Natural killer cell treated with Interleukin-12 subunit alpha and Interleukin-12 subunit beta and Interleukin-15 and Interleukin-18, amount 100 ng/mL, for 72 hours (primary cell): ENCODE measurements at places on chromosomes 12 and 14. TPM values are rescaled to one million over a fixed set of nuclear protein-coding genes. Genes with fewer than 3 reads are reported as not detected.
A peak's percentile ranks its signal among the peaks of the same experiment; 100 is the strongest.

DNA sequence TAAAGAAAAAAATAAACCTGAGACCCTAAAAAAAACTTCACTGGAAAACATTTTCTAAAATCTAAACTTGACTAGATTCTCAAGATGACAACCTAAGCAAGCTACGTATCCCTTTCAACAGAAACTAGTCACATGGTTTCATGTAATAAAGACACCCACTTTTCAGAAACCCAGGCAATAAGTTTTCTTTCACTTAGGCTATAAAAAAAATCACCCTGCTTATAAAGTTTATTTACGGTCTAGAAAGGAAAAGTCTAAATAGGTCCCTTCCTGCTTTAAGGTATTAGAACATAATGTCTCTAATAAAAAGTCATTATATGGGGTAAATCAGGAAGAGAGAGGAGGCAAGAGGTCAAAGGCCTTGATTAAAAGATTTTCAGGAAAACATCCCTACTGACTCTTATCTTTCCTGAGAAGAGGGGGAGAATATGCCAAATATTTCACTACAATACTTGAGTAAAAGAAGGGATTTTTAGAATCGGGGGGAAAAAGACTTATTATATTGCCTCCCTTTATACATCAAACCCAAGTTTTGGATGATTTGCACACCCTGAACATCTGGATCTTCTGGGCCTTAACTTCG, 9.5 kb downstream of the CLIP1 start:
- no peaks in the 10 kb centered on the region for H3K27me3 ChIP-seq
- DNase-seq = no peak
- no peaks in the 10 kb centered on the region for H3K36me3 ChIP-seq
- peaks cover 20% of the 10 kb centered on the region for H3K4me1 ChIP-seq

DNA sequence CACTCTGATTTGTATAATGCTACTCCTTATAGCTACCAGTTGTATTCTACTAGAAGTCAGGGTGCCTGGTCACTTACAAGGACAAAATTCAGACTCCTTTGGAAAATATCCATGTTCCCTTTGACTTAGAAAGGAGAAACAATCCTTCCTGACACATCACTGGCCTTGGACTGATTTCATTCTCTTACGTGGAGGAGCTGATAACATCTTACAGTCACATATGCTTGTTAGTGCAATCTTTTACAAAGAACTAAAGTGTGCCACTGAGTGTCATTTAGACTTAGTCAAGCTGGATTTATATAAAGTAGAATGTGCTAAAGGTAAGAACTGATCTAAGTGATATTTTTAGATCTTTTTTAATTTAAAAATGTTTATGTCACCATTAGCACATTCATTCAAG, 131.0 kb upstream of the TMTC2 start:
- no peak for DNase-seq
- no peak overlapping the region for H3K27ac ChIP-seq
- H3K4me3 ChIP-seq = no peak overlapping the region
- H3K36me3 ChIP-seq = no peaks in the 10 kb centered on the region
- no peaks in the 10 kb centered on the region for H3K27me3 ChIP-seq

DNA sequence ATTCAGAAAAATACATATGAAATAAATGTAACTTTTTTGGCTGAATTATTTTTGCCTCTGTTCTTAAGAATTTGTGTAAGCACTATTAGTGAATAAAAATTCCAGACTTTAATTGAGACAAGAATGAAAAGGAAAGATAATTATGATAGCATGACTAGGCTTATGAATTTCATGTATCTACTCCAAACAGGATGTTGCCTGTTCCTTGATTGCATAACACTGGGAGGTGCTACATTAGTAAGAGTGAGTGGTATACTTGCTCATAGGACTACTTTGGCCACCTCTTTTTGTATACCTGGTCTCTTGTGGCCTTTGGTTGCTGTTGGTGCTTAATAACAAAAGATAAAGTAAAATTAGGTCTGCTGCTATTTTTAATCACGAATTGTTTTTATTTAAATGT, 112.8 kb downstream of the NAV3 start:
- no peak overlapping the region for H3K4me3 ChIP-seq
- no peak for DNase-seq
- H3K27ac ChIP-seq = no peak overlapping the region

- no peaks in the 10 kb centered on the region for H3K27me3 ChIP-seq
- no peak for DNase-seq
- H3K4me3 ChIP-seq = no peak overlapping the region
- peaks cover 4% of the 10 kb centered on the region for H3K36me3 ChIP-seq
- no peaks in the 10 kb centered on the region for H3K4me1 ChIP-seq
Measured at GRCh38 chr12:18375131-18375530, 113.8 kb downstream of the PIK3C2G start.

- no peaks in the 10 kb centered on the region for H3K4me1 ChIP-seq
- H3K36me3 ChIP-seq = no peaks in the 10 kb centered on the region
- no peak overlapping the region for H3K27ac ChIP-seq
- no peak for DNase-seq
- H3K4me3 ChIP-seq = no peak overlapping the region
- no peaks in the 10 kb centered on the region for H3K27me3 ChIP-seq
Measured at GRCh38 chr12:41074473-41074769, 113.7 kb upstream of the PDZRN4 start.

Gene ARHGAP9
- total RNA-seq = 138 TPM

DNA sequence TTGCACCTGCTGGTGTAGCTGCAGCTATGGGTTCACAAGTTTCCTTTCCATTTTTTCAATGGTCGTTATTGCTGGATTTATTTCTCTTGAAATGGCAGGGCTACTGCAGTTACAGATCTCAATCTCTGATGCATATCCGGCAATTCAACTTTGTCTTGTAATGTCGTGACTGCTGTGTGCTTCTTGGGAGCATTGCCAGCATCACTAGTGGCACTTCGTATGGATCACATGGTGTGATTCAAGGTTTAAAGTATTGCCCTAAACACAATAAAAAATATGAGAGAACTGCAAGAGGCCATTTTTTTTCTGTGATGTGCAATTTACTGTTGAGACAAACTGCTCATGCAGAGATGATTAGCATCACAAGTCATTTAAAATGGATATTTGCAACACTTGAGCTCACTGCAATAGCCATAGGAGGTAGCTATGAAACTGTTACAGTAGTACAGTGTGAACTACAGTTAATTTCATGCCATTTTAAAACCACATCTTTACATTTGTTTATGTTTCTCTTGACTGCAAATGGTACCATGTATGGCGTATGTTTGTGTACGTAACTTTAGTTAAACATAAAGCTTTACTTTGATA, 217.4 kb upstream of the PDE3A start:
- H3K4me3 ChIP-seq = no peak overlapping the region
- DNase-seq = no peak
- no peaks in the 10 kb centered on the region for H3K36me3 ChIP-seq
- no peak overlapping the region for H3K27ac ChIP-seq
- no peaks in the 10 kb centered on the region for H3K27me3 ChIP-seq
- no peaks in the 10 kb centered on the region for H3K4me1 ChIP-seq

Gene NRXN3
- total RNA-seq = not detected

- H3K4me3 ChIP-seq = no peak overlapping the region
- peak; percentile 37 for DNase-seq
- peaks cover 7% of the 10 kb centered on the region for H3K4me1 ChIP-seq
- no peaks in the 10 kb centered on the region for H3K27me3 ChIP-seq
- H3K36me3 ChIP-seq = no peaks in the 10 kb centered on the region
Measured at GRCh38 chr14:77059276-77059915, 30.9 kb upstream of the IRF2BPL start.

Gene ORMDL2
- 36.9 TPM for total RNA-seq

DNA sequence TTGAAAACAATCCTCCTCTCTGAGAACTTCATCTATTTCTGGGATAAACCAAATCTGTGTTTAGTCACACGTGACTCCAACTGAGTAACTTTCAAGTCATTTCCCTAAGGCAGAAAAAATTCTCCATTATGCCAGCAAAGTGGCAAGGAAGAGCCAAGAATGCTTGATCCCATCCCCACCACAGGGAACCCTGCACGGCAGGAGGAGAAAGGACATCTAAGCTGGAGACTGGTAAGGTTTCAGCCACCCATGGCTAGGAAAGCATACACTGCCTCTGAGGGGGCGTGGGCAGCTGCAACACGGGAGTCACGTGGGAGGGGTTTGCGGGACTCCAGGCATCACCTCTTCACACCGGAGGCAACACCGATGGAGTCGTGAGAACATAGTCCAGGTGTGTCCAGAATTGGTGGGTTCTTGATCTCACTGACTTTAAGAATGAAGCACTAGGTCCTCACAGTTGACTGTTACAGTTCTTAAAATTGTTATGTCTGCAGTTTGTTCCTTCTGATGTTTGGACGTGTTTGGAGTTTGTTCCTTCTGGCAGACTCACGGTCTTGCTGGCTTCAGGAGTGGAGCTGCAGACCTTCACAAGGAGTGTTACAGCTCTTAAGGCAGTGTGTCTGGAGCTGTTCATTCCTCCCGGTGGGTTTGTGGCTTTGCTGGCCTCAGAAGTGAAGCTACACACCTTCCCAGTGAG, 2.7 kb upstream of the SIVA1 start:
- H3K36me3 ChIP-seq = no peaks in the 10 kb centered on the region
- no peaks in the 10 kb centered on the region for H3K27me3 ChIP-seq
- no peak overlapping the region for H3K4me3 ChIP-seq

DNA sequence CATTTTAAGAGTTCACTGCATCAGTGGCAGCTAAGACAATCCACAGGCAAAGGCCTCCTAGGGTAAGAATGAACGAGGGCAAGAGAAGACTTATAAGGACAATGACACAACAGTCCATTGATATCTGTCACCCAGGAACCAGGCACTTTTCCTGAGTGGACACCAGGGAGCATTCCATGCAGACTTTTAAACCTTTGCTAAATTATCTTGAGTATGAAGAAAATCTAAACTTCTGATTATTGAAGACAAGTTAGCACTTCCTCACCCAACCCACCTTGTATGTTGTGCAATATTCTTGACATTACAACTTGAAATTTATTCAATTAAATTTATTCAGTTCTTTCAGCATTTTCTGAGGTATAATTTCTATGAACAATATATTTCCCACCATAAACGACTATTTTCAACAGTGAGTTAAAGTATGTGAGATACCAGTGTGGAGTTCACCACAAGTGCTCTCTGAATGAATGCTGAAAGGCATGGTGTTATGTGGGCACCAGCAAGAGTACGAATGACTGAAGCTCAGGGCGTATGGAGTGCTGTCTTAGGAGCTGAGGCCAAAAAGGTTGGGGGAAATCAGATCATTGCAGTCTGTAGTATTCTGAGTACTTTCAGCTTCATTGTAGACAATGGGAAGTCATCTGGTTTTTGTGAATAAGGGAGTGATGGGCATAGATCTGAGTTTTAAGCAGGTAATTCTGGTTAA, 124.3 kb upstream of the LMNTD1 start:
- H3K4me3 ChIP-seq = no peak overlapping the region
- no peak for DNase-seq
- no peaks in the 10 kb centered on the region for H3K36me3 ChIP-seq
- H3K4me1 ChIP-seq = no peaks in the 10 kb centered on the region
- peaks cover 6% of the 10 kb centered on the region for H3K27me3 ChIP-seq
- H3K27ac ChIP-seq = no peak overlapping the region

GRCh38 chr12:100453951-100454350, 19.7 kb upstream of the NR1H4 start:
- no peak for DNase-seq
- no peak overlapping the region for H3K27ac ChIP-seq
- no peak overlapping the region for H3K4me3 ChIP-seq
- H3K4me1 ChIP-seq = no peaks in the 10 kb centered on the region

Gene VWF
- not detected for total RNA-seq

DNA sequence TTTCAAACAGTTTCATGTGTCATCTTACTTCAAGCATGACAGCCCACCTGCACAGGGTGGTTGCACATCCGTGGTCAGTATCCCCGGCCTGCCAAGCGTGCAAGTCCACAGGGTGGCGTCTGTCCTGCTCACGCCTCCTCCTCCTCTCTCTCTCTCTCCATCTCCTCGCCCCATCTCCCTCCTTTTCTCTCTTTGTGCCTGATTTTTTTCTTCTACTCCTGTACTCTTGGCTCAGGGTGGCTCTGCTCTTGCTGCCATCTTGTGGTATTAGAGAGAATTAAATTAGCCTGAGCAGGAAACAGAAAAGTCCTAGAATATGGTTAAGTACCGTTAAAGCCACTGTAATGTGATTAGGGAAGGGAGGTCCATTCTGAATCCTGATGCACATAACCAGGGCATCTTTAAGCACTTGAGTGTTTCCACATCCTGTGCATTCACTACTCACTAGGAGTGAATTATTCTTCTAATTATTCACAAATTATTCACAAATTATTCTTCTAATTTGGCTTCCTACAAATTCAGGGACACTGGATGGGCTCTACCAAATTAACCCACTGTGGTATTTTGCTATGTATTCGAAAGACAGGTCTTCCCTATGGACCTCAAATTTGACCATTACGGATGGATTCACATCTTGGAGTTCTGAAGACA, 25.5 kb upstream of the DTX1 start:
- H3K4me1 ChIP-seq = no peaks in the 10 kb centered on the region
- no peaks in the 10 kb centered on the region for H3K36me3 ChIP-seq
- no peak for DNase-seq
- no peak overlapping the region for H3K4me3 ChIP-seq
- H3K27ac ChIP-seq = no peak overlapping the region

Gene MANSC4
- not detected for total RNA-seq

DNA sequence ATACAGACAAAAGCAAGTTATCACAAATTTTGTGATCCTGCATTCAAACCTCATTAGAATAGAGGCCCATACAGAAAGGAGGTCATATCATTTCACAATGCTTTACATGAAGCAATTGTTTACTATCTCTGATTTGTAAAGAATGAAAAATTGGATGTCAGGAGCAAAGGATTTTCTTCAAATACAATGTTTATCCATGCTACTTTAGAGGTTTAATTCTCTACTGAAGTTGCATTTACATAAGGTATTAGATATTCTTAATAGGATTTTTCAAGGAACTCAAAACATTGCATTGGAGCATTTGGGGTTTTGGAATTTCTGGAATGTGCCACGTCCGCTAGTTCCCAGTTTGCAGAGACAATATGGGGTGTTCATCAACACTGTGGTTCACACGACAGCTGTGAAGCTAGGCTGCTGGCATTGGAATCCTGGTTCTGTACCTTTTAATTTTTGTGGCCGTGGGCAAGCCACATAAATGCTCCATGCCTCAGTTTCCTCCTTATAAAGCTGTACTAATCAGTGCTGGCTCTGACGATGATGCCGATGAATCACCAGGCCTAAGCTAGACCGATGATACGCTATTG, 174.8 kb downstream of the APAF1 start:
- no peak for DNase-seq
- no peak overlapping the region for H3K27ac ChIP-seq
- no peaks in the 10 kb centered on the region for H3K4me1 ChIP-seq
- H3K27me3 ChIP-seq = peaks cover 9% of the 10 kb centered on the region
- no peak overlapping the region for H3K4me3 ChIP-seq

DNA sequence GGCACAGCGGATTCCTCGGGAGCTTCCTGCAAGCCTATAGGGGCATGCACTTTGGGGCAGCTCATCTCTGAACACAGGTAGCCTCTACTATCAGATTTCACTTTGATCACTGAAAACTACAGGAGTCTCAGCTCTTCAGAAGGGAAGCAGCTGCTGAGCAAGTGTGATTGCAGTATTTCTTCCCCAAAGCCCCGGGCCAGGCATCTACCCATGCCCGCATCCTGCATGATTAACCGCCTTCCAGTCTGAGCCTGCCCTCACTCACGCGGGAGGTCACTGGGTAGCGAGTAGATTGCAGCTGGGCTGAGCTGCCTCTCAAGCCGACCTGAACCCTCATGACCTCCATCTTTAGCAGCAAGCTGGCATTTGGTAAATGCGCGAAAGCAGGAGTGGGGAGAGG, 334.7 kb downstream of the DPF3 start:
- no peaks in the 10 kb centered on the region for H3K36me3 ChIP-seq
- no peak overlapping the region for H3K27ac ChIP-seq
- peak overlapping the region; percentile 30 for H3K4me3 ChIP-seq
- peaks cover 55% of the 10 kb centered on the region for H3K27me3 ChIP-seq
- DNase-seq = no peak
- H3K4me1 ChIP-seq = peaks cover 17% of the 10 kb centered on the region

- no peaks in the 10 kb centered on the region for H3K36me3 ChIP-seq
- no peaks in the 10 kb centered on the region for H3K4me1 ChIP-seq
Measured at GRCh38 chr14:87405563-87405962, 587.4 kb downstream of the GALC start.

Gene DCAF11
- total RNA-seq = 87.4 TPM

Gene CLEC1A
- total RNA-seq = not detected
